ENCODE measurements at places on chromosomes 1 and 21. TPM values are rescaled to one million over a fixed set of nuclear protein-coding genes. Genes with fewer than 3 reads are reported as not detected.

DNA sequence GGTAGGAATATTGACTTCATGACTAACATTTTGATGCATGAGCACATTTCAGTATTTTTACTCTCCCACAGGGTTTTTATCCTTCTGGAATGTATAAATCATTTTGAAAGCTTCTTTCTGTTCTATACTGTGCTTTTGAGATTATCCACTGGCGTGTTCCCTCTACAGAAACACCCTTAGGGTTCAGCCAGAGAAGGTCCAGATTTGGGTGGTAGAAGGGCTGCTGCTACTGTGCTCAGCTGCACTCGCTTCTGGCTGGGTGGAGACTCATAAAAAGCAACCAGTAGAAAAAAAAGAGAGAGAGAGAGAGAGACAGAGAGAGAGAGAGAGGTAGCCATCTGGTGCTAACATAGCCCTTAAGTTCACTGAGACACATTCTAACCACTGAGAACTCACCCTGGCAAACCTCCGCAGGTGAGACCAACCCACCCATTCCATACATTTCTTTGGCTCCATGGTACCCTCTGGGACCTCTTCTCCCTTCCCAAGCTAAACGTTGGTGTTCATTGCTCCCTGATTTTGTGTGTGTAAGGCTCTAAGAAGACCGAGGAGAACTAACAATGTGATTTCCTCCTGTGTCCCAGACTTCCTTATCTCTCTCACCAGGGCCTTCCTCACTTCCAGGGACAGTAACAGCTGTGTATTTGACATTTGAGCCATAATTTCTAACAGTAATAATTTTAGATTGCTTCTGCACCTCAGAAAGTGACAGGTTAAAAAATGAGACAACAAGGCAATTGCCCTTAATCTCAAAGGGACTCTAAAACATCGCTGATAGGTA, 7.2 kb downstream of the APCS start:
- DNase-seq = no peak

GRCh38 chr1:94708299-94708685, 111.9 kb upstream of the SLC44A3 start:
- no peak for DNase-seq

- no peak for DNase-seq
Measured at GRCh38 chr1:65449214-65449823, 28.9 kb downstream of the LEPR start.

GNG12 gene
- total RNA-seq = not detected

RNF186 gene
- not detected for total RNA-seq

C1QTNF12 gene
- total RNA-seq = 2.5 TPM

LEMD1 gene
- total RNA-seq = not detected

SZT2 gene
- 24.9 TPM for total RNA-seq

DNA sequence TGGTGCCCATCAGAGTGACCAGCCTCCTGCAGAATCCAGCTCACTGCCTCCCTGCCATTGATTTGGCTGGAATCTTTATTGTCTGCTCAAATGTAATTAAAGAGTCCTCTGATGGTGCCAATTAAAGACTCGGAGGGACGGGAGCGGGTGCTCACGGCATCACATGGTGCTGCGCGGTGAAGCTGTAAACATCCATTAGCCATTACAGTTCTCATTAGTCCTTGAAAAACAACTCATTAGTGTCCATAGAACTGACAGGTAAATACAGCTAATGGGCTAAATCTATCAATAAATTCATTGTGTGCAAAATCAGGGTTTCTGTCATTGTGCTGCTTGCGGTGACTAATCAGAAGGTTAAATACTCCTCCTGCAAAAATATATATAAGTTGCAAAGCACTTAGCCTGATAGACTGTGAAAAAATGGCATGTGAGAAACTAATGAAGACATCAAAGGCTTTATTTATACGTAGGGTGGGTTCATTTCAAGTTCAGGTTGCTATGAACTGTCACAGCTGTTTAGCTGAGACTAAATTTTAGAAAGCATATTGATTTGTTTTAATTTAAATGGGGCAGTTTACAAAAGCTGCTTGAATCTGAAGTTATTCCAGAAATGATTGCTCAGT, 289.8 kb upstream of the POU3F1 start:
- no peak for DNase-seq

- DNase-seq = no peak
Measured at GRCh38 chr1:199018471-199019135, 379.8 kb downstream of the PTPRC start.

IQGAP3 gene
- 1.5 TPM for total RNA-seq

DNA sequence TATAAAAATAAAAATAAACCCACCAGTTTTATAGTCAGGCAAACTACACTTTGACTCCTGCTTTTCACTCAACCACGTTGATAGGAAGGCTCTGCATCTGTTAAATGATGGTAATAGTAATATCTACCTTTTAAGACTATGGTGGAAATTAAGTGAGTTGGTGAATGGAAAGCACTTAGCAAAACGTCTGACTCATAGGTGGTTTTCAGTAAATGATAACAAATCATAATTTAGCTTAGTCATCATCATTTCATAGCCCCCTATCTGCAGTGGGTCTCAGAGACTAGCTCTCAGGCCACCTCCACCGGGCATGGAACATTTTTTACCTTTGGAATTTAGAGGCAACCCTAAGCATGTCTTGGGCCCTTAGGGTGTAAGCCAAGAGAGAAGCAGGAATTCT, 160.0 kb downstream of the PDE4B start:
- no peak for DNase-seq

DNA sequence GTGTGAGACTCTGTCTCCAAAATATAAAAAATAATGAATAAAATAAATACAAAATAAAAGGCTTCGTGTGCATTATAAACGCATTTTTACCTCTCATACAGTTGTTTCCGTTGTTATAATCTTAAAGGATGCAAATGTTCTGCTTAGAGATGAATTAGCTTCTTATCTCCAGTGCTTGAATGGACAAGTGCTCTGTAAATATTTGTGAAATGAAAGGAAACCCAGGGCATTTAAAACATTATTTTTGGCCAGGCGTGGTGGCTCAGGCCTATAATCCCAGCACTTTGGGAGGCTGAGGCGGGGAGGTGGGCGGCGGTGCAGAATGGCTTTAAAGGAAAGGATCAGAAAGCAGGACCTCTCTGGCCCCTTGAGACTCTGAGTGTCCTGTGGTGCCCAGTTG, 94.5 kb downstream of the HUNK start:
- DNase-seq = no peak

FCRL2 gene
- 136 TPM for total RNA-seq

DNA sequence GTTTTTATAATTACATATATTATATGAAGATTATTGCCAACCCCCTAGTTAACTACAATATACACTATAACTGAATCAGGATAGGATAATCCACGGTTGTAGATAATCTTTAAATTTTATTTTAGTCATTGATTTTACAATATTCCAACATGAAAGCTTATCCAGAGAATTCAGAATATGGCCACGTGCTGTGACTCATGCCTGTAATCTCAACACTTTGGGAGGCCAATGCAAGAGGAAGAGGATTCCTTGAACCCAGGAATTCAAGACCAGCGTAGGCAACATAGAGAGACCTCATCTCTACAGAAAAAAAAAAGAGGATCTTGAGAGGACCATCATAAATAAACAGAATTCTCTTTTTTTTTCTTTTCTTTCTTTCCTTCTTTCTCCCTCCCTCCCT, 119.6 kb upstream of the CACYBP start:
- no peak for DNase-seq

DNA sequence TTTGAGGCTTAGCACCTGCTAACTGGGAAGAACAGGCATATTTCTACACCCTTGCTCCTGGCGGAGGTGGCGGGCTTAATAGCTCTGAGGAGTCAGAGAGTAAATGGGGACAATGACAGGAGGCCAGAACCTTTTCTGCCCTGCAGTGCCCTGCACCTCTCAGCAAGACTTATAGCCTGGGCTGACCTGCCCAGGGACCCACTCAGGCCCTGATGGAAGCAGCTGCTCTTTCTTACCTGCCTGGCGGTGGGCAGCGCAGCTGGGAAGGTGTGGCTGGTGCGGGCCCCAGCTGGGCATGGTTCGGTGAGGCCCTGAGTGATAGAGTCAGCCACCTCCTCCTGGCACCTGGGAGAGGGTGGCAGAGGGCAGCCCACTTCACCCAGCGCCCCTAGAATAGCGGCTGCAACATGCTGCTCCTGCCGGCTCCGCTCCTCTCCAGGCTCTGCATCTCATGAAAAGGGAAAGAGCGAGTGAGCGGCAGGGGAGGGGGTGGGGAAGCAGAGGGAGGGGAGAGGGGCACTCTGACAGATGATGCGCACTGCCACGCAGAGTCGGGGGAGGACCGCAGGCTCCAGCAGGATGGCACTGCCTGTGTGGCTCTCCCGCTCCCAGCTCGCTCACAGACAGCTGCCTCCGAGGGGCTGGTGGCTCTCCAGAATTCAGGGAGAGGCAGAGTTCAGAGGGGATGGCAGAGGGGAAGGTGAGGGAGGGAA, at the start of gene RGS8:
Gene RGS8 (minus strand): TSS at position 472 of the 713 bp plus-strand sequence. CDS start 14,938 bp downstream, outside the sequence.
- no peak for DNase-seq

- DNase-seq = peak; percentile 83
Measured at GRCh38 chr1:116168277-116169032, 57.3 kb downstream of the MAB21L3 start.

DNA sequence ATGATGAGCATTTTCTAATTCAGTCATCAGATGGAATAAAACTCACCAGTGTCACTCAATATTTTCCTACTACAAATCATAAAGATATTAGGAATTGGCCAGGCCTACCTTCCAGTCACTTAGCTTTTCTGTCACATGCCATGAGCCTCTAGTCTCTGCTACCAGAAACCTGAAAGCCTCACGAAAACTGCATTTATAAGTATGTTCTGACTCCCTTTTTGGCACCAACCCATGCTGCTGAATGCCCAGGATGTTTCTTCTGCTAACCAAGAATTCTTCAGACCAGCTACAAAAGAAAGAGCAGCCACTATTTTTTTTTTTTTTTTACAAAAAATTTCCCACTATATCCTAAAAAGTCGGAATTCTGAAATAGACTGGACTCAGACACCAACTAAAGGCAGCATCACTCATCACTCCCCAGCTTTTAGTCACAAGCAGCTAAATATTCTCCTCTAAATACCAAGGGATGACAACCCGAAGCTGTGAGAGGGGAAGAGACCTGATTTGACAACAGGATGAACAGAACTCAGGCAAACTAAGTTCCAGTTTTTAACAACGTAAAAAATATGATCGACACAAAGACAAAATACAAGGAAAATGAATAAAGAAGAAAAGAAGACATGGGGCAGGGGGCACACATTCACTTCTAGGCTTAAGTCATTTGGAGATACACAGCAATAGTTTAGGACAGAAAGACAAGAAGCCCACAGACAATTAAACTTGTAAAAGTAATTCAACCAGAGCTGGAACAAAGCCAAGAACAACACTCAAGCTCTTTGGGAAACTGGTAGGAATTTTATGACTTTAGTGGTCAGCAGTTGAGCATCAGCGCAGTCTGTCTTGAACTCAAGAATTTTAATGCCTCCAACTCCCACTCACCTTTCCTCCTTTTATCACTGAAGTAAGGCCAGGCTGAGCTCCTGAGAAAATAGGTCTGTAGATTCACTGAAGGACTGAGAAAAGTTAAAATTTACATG, 1.7 kb downstream of the DCAF8 start:
- no peak for DNase-seq

GRCh38 chr1:95023399-95024043, 49.2 kb downstream of the ALG14 start:
- no peak for DNase-seq

DNA sequence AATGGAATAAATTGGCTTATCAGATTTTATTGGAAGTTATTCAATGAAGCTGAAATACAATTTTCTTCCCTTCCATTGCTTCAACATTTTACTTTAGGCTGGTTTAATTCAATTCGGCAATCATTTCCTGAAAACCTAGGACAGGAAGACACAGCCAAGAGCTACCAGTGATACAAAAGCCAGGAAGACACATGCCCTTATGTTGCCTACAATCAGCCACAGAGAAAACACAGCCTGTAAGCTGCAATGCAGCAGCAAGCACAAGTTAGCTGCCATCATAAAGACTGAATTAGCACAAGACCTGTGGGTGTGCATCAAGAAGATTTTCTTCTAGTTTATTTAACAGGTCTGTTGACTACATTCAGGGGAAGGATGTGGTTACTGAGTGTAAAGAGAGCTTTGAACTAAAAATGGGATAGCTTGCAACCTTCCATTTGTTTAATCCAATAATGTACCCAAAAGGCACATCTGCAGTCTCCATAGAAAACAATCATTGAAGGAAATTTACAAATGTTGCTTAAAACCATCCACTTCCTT, 193.8 kb downstream of the KCNH1 start:
- DNase-seq = no peak

- no peak for DNase-seq
Measured at GRCh38 chr1:204074274-204075138, 1.6 kb downstream of the SOX13 start.

GRCh38 chr1:224205438-224205840, 22.4 kb downstream of the DEGS1 start:
- peak; percentile 39 for DNase-seq

DNA sequence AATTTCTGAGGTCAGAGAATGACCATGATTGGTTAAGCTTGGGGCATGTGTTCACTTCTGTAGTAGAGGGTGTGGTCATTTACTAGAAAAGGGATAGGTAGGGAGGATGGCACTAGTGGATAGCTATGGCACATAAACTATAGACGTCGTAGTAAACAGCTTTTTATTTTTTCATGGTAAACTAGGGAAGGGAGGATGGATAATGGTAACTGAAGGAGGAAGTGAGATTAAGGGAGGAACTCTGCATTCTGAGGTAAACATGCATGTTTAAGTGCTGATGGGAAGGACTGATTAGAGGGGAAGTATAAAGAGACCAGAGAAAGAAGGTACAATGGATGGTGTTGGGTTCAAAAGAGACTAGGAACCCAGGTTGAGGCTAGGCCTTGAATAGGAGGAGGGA, 26.9 kb downstream of the PTGS2 start:
- DNase-seq = no peak

DNA sequence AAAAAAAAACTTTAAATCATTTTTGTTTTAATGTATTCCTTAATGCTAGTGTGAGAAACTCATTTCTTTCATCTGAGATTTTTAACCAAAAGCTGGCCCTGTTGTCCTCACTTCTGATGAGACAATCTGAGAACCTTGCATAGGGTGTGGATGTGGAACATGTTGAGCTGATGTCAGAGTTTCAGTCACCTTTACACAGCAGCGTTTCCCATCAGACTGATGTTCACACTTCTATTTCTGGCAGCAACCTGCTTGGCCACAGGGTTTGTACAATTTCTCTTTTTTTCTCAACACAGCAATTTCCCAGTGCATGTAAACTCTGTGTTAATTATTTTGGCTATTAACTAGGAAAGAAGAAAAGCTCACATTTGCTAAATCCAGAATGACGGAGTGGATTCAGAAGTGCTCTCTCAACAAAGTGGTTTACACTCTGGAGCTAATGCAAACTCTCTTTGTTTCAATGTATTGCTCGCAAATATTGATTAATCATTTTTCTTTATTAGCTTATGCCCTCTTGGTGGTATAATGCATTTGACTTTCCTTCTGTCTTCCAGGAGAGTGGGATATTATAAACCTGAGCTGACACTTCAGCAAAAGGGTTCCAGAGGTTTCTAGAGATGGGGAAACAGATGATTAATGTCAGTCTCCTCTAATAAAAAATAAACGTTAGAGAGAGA, 70.5 kb upstream of the HSPA13 start:
- no peak for DNase-seq

CD55 gene
- 103 TPM for total RNA-seq

DNA sequence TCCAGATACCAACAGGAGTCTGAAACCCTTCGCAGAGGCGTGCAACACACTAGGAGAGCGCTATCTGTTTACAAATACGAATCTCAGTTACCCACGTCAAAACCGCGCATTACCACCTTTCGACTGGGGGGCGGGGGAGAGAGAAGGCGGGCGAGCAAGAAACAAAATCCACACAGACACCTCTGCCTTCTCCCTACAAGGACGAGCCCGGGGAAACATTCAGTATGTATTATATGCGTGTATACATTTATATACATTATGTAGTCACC, 722 bp downstream of the TUT4 start:
- peak; percentile 81 for DNase-seq

All from Karpas-422 (cell line).